ENCODE measurements at places on chromosomes 7 and 10.

DNA sequence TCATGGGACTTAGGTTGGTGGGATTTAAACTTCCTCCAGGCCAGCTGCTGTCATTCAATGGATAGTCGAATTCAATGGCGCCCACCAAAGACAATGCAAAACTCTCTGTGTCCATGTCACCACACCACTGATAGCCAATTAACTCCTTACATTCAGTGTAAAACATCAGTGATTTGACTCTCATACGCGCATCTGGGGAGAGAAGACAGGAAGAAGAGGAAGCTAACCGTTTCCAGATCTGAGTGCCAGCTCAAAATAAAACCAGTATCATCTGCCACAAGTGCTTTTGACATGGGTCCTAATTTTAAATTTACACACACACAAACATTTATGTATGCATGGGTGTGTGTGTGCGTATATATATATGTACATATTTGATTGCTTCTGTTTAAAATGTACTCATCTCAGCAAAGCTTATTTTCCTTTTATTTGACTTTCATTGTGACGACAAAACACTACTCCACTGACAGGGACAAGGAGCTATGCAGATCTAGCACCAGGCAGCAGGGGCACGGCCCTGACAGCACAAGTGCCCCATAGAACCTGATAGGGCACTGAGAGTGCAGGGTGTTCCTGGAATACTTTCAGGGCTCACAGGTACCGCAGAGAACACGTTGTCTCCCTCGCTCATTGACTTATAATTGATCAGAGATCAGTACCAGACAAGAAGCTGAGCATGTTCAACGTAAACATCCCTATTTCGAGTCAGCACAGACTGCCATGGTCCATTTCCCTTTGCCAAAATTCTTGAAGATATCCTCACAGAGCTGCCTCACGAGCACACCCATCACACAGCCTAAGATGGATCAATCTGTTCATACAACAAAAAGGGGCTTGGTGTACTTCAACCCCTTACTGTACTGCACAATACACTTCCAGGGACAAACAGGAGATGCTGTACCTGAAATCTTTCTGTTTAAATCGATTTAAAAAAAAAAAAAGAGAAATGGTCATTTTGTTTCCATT is 176.1 kb downstream of the COBL start:
- no peak for DNase-seq

GRCh38 chr10:49353895-49354566 is 41.9 kb downstream of the DRGX start:
- no peak for DNase-seq

DNA sequence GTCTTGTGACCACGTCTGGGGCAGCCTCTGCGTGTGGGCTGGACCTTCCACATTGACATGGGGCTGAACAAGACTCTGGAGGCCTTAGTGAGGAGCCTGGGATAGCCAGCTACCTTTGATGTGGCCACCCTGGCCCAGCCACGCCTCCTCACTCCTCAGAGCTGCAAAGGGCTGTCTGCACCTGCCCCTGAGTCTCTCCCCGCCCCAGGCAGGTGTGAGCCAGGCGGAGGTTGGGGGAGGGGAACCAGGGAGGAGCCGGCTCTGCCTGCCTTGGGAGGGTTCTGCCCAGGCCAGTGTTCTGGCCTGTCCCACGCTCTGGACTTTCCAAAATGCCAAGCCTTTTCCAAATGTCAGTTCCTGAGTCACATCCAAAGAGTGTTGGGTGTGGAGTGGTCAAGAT is 72.2 kb downstream of the GTF2IRD1 start:
- no peak for DNase-seq

DNA sequence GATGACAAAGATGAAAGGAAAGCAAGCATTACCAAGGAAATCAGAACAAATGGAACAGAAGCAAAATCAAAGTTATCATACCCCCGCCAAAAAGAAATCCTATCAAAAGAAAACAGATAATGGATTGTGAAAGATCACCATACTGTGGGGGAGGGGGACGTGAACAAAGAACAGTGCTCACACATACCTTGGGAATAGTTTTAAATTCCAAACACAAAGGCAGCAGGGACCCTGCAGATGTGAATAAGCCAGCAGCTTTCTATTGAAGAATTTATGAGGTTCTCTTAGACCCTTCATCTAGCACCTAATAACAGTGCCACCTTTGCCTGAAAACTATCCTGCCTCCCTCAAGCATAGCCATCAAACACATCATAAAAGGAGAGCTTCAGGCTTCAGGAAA is 94.0 kb downstream of the AKR1D1 start:
- DNase-seq: no peak

DNA sequence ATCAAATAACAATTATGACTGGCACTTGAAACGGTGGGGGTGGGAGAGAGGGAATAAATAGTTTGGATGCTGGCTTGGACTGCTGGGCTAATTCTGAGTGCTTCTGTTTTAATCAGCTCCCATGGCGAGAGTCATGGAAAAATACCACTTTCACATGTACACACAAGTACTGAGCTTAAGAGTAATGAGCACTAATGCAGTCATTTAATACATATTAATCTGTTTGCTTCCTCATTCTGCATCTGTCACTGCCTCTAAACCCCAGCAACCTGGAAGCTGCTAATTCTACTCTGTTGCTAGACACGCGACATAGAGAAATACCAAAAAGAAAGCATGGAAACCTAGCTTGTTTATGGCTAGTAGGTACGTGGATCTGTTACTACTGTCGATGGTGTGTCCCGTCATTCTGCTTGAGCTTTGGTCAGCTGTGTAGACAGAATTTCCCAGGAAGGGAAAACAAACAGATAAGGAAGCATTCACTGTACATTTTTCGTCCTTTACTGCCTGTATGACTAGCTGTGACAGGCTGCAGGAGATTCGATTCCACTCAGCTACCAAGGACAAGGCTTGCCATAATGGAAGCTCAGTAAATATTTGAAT is 238.8 kb downstream of the BAMBI start:
- no peak for DNase-seq

- no peak for DNase-seq
These were observed 2.0 kb upstream of the RNF32 start for GRCh38 chr7:156638443-156639077.

All from cardiac fibroblast (primary cell).